ENCODE measurements at places on chromosomes 11 and 22. TPM values are rescaled to one million over a fixed set of nuclear protein-coding genes. Genes with fewer than 3 reads are reported as not detected.

DNA sequence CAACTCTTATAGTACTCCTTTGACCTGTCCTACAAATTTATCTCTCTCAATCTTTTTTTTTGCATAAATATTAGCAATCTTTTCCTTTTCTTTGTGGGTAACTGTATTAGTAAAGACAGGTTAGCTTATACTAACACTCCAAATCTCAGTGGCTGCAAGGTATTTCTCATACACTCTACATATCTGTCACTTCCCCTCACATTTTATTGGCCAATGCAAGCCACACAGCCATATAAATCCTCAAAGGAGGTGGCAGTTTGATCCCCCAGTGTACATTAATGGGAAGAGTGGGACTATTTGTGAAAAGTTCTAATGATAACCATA lies 42.6 kb upstream of the EED start:
- no peak for DNase-seq

GRCh38 chr11:125750629-125751028 lies 4.5 kb downstream of the PATE1 start:
- no peak for DNase-seq

DNA sequence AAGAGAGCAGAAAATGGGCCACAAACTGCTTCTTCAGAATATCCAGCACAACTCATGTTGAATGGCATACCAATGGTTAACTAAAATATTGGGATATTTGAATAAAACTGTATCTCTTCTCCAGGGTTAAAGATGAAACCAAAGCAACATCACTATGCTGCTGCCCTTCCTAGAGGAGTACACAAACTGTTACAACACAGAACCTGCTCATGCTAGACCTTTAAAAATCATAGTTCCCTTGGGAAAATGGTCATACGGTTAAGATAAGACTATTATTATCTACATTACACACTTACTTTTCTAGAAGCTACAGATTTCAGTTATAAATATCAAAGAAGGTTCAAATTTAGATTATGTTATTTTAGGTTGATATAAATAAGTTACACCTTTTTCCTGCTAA lies 78.6 kb upstream of the TP53AIP1 start:
- DNase-seq: no peak

DNA sequence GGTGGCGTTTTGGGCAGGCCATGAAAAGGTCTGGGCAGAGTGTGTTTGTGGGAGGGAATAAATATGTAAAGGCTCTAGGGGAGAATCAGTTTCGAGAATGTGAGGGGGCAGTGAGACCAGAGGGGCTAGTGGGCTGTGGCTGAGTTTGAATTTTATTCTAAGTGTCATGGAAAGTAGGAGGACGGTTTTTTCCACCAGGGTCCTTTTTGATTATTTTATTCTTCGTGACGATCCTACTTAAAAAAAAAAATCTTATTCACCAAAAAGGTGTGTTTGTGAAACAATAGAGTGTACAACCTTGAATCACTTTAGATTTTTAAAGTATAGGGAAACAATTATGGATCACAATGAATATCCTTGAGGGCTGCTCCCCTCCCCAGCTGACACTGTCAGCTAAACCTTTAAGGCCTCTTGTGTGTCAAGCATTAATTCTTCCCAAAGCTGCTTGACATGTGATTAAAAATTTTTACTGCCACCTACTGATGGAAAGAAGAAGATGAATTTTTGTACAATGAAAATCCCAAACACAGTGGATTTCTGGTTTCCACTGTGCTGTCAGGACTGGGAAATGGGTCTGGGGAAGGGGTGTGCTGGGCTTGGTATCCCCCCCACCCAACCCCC lies 107.5 kb upstream of the OR4B1 start:
- no peak for DNase-seq

GRCh38 chr11:74546752-74547151 lies 45.6 kb upstream of the POLD3 start:
- DNase-seq: no peak

MMP7 gene
- polyA plus RNA-seq: 31.4 TPM

PIH1D2 gene
- polyA plus RNA-seq: 9.7 TPM

APOL5 gene
- polyA plus RNA-seq: 0.17 TPM

LBHD1 gene
- polyA plus RNA-seq: 6.1 TPM

TCN1 gene
- not detected for polyA plus RNA-seq

Measured in right renal cortex interstitium (tissue), 3 donors.